Ureter (tissue), 1 donor: ENCODE measurements at places on chromosomes 13 and 19.

- no peak for DNase-seq
These were observed 5.1 kb downstream of the GPI start for GRCh38 chr19:34370117-34370516.

GRCh38 chr19:46985542-46986415, 33.9 kb upstream of the NPAS1 start:
- no peak for DNase-seq

GRCh38 chr19:47094557-47095475, 18.8 kb downstream of the ZC3H4 start:
- DNase-seq: no peak

GRCh38 chr19:50658441-50659317, 9.4 kb downstream of the C19orf81 start:
- peak; percentile 73 for DNase-seq

DNA sequence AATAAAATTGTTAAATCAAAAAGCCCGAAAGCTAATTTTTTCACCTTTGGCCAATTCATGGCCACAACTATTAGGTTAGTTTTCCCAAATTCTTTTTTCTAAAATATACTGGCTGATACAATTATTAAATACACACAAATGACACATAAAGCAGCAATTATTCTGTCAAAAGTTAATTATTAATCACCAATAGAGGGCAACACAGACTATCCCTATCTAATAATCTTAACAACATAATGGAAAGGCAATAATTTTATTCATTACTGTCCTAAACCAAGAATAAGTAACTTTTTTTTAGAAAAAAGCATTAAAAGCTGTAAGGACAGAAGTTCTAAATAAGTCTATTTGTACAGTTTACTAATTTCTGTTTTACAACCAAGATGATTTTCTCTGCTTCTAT, 51.7 kb downstream of the KATNAL1 start:
- DNase-seq: no peak

DNA sequence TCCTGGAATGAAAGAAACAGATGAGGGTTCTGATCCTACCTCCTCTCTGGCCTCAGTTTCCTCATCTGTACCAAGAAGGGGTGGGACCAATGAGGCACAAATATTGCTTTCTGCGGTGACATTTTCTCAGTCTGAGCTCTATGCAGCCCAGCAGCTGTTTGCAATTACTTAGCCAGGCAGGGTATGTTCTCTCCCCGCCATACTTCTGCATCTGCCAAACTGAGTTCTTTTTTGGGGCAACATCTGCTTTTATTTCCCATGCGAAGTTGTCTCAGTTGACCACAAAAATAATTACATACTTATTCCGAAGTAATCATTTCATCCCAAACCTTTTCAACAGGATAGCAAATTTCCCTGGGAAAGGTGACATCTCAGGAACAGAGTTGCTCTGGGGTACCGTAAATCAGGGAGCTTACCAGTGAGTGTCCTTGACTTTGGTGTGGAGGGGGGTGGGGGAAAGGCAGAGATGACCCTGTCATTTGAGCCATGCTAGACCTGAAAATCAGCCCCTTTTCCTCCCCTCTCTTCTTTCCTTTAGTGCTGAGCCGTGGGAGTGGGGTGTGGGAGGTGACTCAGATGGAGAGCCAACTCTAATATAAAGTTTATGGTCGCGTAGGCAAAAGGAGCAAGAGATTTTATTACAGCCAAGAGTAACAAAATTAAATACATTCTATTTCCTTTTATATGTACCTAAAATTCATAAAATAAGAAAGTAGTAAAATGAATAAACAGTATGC, 165.7 kb upstream of the KL start:
- no peak for DNase-seq

GRCh38 chr19:54011507-54012211, 20.2 kb downstream of the CACNG6 start:
- DNase-seq: no peak

DNA sequence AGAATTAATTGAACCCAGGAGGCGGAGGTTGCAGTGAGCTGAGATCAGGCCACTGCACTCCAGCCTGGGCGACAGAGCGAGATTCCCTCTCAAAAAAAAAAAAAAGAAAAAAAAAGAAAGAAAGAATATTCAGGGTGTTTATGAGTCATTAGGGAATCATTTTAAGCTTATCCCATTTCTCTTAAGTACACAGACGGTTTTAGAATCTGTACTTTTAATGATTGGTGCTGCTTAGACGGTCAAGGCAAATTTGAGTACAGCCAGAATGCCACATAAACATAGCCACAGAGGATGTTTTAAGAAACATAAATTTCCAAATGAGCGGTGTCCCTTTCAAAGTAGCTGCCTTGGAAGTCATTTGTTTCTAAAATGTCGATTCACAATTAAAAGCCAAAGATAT, 2.6 kb downstream of the SPRYD7 start:
- no peak for DNase-seq

GRCh38 chr19:45607071-45608029, 5.3 kb upstream of the GPR4 start:
- peak; percentile 79 for DNase-seq

GRCh38 chr13:71624653-71625600, 242.1 kb downstream of the DACH1 start:
- no peak for DNase-seq

- DNase-seq: no peak
These were observed 176.1 kb downstream of the TM9SF2 start for GRCh38 chr13:99677116-99677951.
